ENCODE measurements at places on chromosomes 16 and 17.

DNA sequence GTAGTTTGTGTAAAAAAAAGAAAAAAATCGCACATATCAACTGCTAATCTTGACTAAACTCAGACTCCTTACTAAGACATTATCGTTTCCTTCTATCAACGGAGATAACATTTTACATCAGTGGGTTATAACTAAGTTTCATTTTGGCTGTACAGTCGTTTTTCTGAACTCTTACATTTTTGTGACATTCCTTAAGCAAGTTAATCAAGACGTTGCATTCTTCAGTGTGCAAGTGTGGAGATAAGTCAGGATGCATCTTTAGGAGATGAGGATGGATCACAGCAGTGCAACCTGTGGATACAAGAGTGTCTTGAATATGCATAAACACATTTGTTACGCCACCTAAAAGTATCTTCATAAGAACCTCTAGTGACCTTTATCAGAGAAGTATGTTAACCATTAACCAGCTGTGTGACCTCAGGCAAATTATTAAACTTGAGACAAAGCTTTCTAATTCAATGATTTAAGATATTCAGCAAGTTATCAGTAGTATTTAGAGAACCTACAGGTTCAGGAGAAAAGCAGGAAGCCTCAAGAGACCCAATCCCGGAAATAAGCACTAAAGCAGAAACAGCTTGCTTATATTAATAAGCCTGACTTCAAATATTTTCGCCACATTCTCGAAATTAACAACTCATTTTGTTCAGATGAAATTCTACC lies 9.4 kb downstream of the CMC2 start:
- DNase-seq = no peak

DNA sequence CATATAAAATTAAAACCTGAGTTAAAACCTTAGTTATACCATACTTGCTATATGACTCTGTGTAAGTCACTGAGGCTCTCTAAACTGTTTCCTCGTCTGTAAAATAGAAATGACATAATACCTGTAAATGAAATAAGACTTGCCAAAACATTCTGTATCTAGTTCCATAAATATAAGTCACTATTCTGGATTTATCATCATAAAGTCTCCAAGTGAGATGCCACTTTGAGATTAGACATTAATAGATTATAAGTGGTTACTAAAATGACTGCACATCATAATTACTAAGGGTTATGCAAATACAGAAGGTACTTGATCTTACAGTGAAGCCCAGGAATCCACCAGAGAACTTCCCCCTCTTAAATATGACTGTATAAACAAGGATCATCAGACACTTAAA lies 12.0 kb upstream of the BRIP1 start:
- no peak for DNase-seq

DNA sequence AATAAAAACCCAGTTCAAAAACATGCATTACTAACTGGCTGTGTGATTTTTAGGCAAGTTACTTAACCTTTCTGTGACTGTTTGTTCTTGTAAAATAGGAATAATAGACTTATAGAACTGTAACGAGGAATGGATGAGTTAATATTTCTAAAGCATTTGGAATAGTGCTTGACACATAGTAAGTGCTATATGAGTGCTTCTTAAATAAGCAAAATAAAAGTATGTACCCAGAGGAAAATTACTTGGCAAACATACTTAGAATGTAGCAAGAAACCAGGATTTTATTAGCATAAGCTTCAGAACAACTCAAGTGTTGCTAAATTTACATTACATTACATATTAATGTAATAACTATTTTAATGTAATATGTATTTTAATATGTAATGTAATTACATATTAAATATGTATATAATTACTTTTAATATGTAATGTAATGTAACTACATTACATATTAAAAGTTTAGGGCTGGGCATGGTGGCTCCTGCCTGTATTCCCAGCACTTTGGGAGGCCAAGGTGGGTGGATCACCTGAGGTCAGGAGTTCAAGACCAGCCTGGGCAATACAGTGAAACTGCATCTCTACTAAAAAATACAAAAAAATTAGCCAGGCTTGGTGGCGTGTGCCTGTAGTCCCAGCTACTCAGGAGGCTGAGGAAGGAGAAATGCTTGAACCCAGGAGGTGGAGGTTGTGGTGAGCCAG lies 14.2 kb downstream of the NFAT5 start:
- DNase-seq = no peak

DNA sequence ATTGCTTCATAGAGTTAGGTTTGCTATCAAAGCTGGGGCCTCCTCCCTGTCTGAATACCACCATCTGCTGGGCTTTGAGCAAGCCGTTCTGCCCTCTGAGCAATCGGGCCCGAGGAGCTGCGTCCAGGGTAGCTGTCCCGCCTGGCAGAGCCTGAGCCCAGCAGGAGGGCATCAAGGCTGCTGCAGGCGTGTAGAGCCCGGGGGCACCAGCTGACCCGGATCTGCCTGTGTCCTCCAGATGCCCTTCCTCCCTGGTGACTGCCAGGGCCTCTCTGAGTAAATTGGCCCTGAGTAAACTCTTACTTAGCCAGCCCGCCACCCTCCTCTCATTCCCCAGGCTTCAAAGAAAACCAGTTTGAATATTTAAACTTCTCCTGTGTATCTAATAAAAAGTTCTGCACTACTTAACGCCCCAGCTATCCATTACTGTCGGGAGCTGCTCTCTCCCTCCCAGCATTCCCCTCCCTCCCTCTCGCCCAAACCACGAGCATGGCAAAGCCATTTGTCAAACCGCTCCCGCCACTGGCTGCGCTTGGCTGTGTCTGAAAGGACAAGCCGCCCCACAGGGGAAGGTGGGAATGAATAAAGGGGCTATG lies 16.4 kb downstream of the CDK5RAP3 start:
- no peak for DNase-seq

- DNase-seq = no peak
These were observed 48.5 kb downstream of the ARHGAP27 start for GRCh38 chr17:45384047-45384788.

DNA sequence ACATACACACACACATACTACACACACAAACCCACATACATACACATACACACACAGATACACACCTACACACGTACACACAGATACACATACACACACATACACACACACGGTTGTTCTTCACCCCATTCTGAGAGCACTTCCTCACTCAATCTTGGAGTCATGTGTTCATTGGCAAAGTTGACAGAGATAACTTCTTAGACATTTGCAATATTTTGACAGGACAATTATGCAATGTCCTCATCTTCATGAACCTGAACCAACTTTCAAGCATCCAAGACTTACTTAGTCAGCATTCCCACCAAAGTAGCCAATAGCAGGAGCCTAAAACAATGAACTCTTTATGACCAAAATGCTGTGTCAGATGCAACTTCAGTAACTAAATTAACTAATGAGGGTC lies 77.1 kb upstream of the DNAH17 start:
- no peak for DNase-seq

- DNase-seq = peak; percentile 71
These were observed at the start of gene CUEDC1 for GRCh38 chr17:57955183-57955931. TSS of gene CUEDC1 (minus strand) at chr17:57955412. CDS start at chr17:57885564, 69,848 bp downstream.

DNA sequence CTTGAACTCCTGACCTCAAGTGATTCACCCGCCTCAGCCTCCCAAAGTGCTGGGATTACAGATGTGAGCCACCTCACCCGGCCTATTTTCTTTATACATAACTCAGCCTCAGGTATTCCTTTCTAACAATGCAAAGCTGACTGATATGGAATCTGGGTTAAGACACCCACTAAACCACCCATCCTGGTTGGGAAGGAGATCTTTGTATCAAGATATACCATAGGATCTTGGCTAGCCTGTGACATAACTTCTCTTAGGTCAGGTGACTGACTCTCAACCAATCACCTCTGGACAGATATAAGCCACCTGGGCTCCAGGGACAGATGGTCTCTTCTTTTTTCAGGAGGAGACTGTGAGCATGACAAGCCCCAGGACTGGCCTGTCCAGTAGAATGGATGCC lies 51.2 kb upstream of the NKD1 start:
- peak; percentile 24 for DNase-seq

GRCh38 chr17:72970246-72970645 lies 122.2 kb downstream of the SLC39A11 start:
- no peak for DNase-seq

- DNase-seq = no peak
These were observed 30.9 kb upstream of the SUPT4H1 start for GRCh38 chr17:58382872-58383242.

GRCh38 chr17:9817086-9817485 lies 4.8 kb downstream of the GSG1L2 start:
- DNase-seq = peak; percentile 79

GRCh38 chr16:5510819-5511370 lies 413.3 kb upstream of the EEF2KMT start:
- DNase-seq = no peak

DNA sequence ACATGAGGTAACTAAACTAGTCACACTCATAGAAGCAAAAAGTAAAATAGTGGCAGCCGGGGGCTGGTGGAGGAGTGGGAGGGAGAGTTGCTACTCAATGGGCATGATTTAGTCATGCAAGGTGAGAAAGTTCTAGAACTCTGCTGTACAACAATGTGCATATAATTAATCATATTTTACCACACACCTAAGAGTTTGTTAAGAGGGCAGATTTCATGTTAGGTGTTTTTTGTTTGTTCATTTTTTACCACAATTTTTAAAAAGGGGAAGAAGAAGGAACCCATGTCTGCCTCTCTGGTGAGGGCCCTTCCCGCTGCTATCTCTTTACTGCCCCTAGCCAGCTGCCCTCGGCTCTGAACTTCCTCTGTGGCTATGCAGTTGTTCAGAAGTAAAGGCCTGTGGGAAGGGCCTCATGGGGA lies 11.2 kb downstream of the CD300LB start:
- DNase-seq = no peak

DNA sequence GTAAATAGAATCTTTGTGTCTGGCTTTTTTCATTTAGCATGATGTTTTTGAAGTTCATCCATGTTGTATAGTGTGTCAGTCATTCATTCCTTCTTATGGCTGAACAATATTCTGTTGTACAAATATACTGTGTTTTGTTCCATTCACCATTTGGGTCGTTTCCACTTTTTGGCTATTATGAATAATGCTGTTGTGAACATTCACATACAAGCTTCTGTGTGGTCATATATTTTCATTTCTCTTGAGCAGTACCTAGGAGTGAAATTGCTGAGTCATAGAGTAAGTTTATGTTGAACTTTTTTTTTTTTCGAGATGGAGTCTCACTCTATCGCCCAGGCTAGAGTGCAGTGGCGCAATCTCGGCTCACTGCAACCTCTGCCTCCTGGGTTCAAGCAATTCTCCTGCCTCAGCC lies 32.3 kb upstream of the TAOK1 start:
- no peak for DNase-seq

DNA sequence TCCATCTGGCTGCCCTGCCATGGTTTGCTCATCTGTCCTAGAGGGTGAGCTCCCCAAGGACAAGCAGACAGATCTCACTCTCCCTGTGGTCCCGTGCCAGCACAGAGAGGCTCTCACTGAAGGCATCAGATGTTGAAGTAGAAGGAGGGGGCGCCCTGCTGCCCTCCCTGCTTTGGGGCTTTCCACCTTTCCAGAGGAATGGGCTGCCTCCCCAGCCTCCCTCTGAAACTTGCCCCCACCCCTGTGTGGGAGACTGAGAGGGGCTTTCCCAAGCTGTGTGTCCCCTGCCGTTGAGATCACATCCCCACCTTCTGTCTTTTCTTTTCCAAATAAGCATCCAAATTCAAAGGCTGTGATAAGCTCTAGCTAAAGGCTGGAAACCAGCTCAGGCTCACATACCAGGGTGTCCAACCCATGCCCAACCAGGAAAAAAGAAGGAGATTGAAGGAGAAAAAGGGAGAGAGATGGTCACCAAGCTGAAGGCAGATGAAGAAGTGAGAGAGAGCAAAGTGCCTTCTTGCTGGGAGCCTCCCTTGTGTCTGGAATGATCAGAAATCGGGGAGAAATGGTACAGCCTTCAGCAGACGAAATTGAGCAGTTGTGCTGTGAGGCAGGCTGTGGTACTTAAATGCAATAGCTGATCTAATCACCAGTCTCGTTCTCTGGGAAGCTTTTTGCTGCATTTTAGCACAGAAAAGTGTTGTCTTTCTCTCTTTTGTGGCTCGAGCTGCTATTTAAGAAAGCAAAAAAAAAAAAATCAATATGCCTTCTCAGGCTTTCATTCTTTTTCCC lies 145.9 kb upstream of the LHX1 start:
- DNase-seq = no peak

DNA sequence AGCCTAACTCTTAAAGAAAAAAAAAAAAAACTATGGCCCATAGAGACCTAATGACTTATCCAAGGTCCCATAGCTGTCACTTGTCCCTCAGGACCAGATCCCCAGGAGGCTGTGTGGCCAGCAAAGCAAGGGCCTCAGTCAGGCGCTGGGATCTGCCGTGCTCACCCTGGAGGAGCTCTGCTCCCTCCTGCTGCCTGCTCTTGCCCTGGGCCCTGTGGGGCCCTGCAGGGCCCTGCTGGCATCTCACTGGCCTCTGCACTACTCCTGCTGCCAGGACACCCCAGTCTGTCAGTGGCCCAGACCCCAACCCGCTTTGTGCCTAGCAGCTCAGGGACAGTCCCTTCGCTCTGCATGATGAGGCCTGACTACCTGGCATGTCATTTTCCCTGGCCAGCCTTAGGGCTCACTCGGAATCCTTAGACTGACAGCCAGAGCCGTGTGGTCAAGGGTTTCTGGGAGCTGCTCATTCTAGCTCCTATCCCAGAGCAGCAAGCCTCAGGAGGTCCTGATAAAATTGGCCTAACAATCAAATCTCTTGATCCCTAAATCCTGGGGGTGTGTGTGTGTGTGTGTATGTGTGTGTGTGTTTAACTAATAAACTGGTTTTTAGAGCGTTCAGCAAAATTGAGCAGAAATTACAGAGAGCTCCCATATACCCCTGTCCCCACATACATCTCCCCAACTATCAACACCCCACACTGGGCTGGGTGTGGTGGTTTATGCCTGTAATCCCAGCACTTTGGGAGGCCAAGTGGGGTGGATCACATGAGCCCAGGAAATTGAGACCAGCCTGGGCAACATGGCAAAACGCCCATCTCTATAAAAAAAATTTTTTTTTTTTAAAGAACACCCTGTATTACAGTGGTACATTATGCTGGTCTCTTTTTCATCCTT lies 21.7 kb downstream of the KATNIP start:
- DNase-seq = no peak

DNA sequence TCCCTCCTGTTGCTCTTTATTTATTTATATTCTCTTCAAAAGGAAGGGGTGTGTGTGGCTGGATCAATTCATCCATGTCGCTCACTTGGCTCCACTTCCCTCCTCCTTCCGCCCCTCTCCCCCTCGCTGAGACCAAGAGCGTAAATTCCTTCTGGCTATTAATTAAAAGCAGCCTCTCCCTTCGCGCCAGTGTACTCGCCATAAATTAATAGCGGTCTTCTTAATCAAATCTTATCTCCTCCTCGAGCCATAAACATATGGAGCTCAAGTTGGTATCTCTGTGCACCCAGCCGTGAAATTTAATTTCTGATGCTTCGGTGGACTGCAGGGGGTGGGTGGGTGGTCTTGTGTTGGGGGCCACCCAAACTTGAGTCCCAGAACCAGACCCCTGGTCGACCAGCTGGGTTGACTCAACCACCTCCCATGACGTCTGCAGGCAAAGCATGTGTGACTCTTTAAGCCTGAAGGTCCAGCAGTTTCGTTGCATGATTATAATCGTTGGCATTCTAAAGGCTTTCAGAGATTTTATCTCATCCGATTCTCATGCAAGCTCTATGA lies 57.9 kb downstream of the SDK2 start:
- DNase-seq = no peak
